ENCODE measurements at places on chromosomes 2 and 18. TPM values are rescaled to one million over a fixed set of nuclear protein-coding genes. Genes with fewer than 3 reads are reported as not detected.

DNA sequence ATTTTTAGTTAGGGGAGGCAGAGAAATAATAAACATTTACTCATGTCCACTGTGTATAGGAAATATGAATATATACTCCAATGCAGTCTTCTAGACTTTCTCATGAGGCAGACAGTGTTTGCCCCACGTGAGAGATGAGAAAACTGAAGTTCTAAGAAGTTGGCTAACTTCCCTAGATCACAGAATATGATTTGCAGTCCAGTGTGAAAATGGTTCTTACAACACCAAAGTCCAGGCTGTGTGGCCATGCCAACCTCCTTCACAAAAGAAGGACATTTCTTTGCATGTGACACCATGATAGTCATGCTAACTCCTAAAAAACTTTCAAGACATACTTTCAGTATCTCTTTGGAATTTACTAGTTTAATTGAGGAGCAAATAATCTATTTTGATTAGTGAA lies 143.7 kb downstream of the IRS1 start:
- H3K4me1 ChIP-seq, result no peaks in the 10 kb centered on the region
- DNase-seq, result no peak
- H3K27ac ChIP-seq, result no peak overlapping the region
- H3K36me3 ChIP-seq, result no peaks in the 10 kb centered on the region

DNA sequence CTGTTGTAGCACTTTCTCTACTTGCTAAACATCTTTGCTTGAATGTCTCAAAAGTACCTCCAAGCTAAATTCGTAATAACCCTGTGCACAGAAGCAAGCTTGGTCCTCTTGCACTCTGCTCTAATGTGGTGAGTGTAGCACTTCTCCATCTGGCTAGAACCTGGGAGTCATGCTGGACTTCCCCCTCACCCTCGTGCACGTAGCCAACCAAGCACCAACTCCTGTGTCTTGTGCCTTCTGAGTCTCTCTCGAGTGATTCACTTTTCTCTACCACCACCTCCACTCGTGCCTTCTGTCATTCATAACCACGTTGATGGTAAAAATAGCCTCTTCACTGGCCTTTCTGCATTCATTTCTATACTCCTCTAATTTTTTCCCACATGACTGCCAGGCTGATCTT lies 91.9 kb upstream of the KCNE4 start:
- no peaks in the 10 kb centered on the region for H3K4me1 ChIP-seq
- H3K27ac ChIP-seq, result no peak overlapping the region
- peaks cover 8% of the 10 kb centered on the region for H3K27me3 ChIP-seq
- no peak overlapping the region for H3K4me3 ChIP-seq

GRCh38 chr2:208708486-208708885 lies 301.9 kb downstream of the PTH2R start:
- H3K27ac ChIP-seq, result no peak overlapping the region
- H3K4me3 ChIP-seq, result no peak overlapping the region
- no peaks in the 10 kb centered on the region for H3K27me3 ChIP-seq
- no peaks in the 10 kb centered on the region for H3K4me1 ChIP-seq
- DNase-seq, result no peak

- H3K27ac ChIP-seq, result no peak overlapping the region
- H3K36me3 ChIP-seq, result no peaks in the 10 kb centered on the region
- H3K4me3 ChIP-seq, result no peak overlapping the region
Measured at GRCh38 chr2:186746584-186746983, 52.7 kb downstream of the FAM171B start.

Gene NT5C1B
- not detected for total RNA-seq

Gene MREG
- total RNA-seq, result 3.1 TPM

Gene ERBB4
- total RNA-seq, result 0.74 TPM

DNA sequence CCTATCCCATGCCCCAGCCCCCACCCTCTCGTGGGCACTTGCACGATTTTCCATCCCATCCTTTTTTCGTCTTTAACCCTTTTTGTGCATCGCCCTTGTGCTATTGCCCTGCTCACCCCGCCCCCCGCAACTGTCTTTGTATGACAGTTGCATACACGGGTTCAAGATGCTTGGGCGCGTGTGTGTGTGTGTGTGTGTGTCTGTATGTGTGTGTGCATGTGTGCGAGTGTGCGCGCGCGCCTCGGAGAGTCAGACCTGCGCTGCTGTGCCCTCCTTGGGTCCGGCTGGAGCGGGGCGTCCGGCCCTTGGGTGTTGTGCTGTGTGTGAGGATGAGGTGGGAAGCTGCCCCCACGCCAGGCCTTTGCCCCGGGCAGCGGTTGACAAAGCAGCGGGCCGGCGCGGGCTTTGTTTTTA lies 230.7 kb downstream of the HAUS1 start:
- no peaks in the 10 kb centered on the region for H3K36me3 ChIP-seq
- peaks cover 57% of the 10 kb centered on the region for H3K27me3 ChIP-seq
- no peak overlapping the region for H3K4me3 ChIP-seq
- DNase-seq, result no peak
- no peaks in the 10 kb centered on the region for H3K4me1 ChIP-seq

DNA sequence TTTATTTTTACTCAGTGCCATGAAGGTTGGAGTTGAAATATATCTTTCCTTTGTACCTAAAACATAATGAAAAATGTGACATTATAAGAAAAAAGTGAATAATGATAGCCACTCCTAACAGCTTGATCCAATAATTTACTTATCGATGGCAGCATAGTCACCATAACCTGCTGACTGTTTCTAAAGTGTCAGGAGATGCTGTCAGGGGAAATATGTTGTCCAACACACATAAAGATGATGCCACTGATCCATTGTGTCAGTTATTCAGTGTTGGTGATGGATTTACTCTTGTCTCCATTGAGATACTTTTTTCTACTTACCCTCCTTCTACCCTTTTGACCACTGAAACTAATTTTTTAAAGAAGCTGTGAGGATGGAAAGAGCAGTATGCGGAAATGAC lies 1006.9 kb upstream of the TMEFF2 start:
- H3K4me1 ChIP-seq, result no peaks in the 10 kb centered on the region
- DNase-seq, result no peak
- H3K4me3 ChIP-seq, result no peak overlapping the region
- H3K27ac ChIP-seq, result no peak overlapping the region

DNA sequence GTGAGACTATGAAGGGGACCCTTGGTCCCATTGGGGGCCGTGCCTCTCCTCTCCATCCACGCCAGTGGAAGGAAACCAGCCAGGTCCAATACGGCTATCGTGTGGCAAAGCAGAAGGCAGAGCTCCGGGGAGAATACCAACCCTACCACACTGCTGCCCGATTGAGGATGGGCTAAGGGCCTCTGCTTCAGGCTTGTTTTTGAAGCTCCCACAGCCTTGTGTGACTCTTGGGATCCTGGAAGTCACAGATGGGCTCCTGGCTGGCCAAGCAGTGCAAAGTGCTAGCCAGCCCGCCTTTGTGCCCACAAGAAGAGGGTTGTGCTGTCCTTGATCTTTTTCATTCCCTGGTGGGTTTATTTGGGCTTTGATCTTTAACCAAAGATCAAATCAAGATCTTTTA lies 70.6 kb upstream of the ID2 start:
- no peak for DNase-seq
- no peaks in the 10 kb centered on the region for H3K27me3 ChIP-seq
- H3K4me1 ChIP-seq, result no peaks in the 10 kb centered on the region
- H3K27ac ChIP-seq, result no peak overlapping the region
- no peaks in the 10 kb centered on the region for H3K36me3 ChIP-seq

DNA sequence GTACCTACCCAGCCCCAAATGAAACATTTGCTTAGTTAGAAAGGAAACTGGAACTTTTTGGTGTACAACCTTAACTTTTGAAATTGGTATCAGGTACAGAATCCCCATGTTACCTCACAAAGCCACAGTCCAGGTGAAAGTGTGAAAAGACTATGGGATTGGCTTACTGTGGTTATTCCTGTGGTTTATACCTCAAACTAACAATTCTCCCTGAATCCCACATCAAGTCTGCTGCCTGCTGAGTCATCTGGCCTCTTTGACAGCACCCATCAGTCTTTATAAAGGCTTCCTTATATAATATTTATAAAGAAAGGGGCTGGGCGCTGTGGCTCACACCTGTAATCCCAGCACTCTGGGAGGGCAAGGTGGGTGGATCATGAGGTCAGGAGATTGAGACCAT lies 164.6 kb downstream of the TMEM247 start:
- H3K27ac ChIP-seq, result no peak overlapping the region
- H3K36me3 ChIP-seq, result no peaks in the 10 kb centered on the region
- H3K4me1 ChIP-seq, result peaks cover 7% of the 10 kb centered on the region
- no peaks in the 10 kb centered on the region for H3K27me3 ChIP-seq
- DNase-seq, result no peak

- peak overlapping the region; percentile 15 for H3K4me3 ChIP-seq
- peak overlapping the region; percentile 95 for H3K27ac ChIP-seq
- DNase-seq, result peak; percentile 98
- peaks cover 22% of the 10 kb centered on the region for H3K4me1 ChIP-seq
- no peaks in the 10 kb centered on the region for H3K27me3 ChIP-seq
Measured at GRCh38 chr2:111072220-111072871, 48.4 kb upstream of the BCL2L11 start.

Measured in endothelial cell of umbilical vein (primary cell).